ENCODE measurements at places on chromosomes 2 and 18.
A peak's percentile ranks its signal among the peaks of the same experiment; 100 is the strongest.

- DNase-seq, result peak; percentile 20
Observed at GRCh38 chr2:117470311-117471095, 344.0 kb upstream of the DDX18 start.

DNA sequence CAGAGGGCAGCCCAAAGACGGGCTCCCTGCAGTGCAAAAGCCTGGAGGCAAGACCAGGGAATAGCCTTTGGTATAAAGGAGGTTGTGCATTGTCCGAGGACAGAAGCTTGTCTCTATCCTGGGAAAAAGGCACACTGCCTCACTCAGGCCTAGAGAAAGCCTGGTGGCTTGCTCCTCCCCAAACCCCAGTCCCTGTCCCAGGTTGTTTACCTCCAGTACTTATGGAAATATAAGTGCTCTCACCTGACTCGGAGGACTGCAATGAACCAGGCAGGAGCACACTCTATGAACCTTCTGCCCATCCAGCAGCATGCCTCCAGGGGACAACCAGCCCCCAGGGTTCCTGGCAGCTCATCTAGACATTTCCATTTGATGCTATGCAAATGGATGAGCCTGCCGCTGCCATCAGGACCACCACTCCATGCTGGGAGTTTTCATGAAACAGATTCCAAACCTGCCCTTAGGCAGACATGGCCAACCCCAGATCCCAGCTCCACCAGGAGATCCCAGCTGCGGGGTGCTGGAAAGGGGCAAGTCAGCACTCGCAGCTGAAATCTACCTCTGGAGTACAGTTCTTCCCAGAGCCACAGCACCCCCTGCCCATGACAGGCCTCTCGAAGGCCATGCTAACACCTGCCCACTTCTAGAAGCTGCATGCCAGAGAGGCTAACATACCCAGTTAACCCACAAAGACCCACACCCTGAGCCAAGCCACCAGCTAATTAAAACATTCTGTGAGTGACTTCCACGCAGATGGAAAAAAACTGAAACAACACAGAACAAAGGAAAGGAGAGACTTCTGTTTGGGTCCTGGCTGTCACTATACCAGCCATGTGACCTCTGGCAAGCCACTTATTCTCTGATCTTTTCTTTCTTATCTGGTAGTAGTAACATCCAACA lies 101.7 kb downstream of the TTC32 start:
- no peak for DNase-seq

DNA sequence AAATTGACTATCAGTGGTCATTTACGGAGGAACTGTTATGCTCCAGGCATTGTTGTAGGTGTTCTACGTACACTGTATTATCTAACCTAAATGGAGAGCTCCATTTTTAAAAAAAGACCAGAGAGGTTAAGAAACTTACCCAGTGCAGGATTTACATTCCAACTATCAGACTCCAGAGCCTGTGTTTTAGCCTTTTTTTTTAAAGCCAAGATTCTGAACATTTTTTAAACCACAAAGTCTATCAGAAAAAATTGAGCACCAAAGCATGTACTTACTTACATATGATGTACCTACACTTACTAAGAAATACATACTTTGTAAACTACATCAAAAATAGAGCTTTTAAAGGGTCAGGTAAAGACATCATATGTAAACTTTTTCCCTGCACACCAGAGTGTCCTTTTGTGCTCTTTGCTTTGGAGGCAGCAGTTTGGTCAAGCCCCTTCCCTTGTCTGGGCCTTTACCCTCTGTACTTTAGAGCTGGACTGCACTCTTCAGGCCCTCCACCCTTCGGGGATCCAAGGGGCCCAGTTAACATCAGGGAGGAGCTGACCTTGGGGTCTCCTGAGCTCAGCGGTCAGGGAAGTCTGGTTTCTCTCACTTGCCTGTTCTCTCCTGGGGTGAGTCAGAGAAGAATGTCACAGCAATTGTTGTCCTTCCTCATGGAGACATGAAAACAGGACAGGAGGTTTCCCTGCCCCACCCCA lies 58.4 kb downstream of the ITGB1BP1 start:
- no peak for DNase-seq

DNA sequence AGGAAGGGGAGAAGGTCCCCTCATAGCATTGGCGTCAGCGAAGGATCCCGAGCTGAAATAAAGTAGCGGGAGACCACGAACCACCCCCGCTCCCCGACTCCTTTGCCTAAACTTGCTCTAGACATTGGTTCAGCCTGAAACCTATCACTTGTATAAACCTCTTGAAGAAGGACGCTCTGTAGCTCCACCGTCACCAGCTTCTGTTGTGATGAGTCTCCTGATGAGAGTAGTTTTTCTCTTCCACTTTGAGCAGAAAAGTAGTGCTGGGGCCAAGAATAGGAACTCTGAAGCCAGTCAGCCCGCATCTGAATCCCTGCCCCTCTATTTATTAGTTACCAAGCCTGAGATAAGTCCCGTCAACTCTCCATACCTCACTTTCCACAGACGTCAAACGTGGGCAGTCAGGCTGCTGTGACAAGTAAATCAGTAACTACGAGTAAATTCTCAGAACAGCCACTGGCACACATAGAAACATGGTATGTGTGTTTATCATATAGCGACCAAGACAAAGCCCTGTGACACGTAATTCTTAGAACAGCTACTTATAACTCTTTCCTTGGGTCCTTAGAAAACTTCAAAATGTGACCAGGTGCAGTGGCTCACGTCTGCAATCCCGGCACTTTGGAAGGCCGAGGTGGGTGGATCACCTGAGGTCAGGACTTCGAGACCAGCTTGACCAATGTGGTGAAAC lies 61.7 kb downstream of the CD226 start:
- peak; percentile 41 for DNase-seq

GRCh38 chr2:216044883-216045486 lies 31.6 kb upstream of the MREG start:
- no peak for DNase-seq
